Stimulated activated CD4-positive, alpha-beta T cell treated with anti-CD3 and anti-CD28 coated beads, Interleukin-1b, Interleukin-23, amount 100 ng/mL, for 1 hour (primary cell): ENCODE measurements at places on chromosomes 2 and 18.

DNA sequence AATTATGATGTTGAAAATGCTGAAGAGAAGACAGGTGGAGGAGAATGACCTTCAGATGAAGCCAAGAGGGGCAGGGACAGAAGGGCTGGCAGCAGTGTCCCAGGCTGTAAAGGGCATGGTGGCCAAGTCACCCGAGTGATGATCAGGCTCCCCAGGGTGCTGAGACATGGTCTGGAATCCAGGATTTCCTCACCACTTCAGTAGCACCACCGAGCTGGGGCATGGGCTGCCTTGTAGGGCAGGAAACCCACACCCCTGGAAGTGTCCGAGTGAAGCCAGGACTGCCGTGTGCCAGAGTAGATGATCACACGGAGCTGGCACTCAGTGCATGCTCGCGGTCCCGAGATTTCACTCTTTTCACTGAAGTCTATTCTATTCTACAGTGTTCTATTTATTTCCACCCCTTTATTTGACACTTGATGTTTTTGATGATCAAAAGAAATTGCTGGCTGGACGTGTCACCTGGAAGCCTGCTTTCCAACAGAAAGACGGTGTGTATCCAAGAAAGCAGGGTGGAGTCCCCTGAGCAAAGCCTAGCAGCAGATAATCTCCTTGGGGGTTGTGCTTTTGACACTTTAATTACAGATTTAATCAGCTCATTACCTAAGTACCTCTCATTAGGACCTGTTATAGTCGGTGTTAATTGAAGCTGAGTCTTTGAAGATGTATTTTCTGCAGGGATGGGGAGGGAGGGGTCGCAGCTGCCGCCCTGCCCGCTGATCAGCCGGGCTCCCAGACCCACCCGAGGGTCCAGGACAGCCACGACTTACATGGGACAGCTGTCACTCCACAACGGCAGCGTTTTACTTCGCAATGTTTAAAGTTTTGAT is 92.3 kb downstream of the SEPTIN10 start:
- DNase-seq: no peak

- no peak for DNase-seq
Measured at GRCh38 chr2:100786297-100786658, 33.7 kb upstream of the NPAS2 start.

DNA sequence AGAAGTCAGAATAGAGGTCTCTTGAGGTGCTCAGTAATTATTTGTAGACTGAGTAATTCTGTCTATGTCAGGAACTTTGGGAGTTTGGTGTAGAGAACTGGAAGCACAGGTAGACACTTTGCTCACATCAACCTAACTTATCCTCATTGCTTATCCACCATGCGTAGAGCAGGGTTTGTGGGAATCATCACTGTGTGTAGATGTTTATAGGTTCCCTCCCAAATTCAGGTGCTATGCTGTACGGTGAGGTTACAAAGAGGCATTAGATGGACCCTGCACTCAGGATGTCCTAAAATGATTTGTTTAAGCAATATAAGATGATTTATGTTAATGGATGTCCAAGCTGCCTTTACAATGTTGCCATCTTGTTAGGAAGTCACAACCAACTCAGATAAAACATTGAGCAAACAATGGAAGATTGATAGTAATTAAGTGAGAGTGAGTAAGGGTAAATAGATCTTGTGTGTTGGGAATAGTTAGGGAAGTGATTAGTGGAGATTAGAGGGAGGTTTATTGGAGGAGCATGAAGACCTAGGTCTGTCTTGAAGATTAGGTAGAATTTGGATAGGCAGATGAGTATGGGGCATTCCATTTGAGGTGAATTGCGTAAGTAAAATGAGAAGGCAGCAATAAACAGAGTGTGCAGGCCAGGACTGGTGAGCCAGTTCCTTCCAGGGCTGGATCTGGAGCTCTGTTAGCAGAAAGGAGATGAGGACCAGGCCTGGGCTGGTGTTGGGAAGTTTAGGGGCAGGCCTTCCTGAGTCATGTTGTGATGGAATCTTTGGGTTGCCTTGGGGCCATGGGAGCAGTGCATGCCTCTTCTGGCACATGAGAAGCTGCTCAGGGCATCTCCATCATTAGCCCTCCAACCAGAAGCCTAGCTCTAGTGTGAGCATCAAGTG is 12.1 kb downstream of the EPAS1 start:
- DNase-seq: no peak

- DNase-seq: no peak
Measured at GRCh38 chr18:3605486-3605952, 155.5 kb downstream of the TGIF1 start.

GRCh38 chr2:239475161-239476028 is 74.6 kb upstream of the HDAC4 start:
- no peak for DNase-seq

- no peak for DNase-seq
Measured at GRCh38 chr2:149331023-149331400, 625 bp downstream of the LYPD6 start.

DNA sequence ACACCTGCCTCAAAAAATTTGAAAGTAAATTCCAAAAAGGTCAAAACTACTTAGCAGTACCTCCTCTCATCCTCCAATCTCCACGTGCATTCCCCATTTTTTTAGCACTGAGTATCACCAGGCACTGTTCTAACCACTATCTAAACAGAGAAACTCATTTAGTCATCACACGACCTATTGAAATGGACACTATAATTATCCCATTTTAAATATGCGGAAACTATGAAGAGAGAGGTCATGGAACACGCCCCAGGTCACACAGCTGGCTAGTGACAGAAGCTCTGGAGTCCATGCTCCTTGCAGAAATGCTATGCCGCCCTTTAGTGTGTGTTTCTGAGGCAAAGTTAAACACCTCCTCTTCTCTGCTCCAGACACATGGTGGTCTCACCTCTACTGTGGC is 99.5 kb downstream of the CABYR start:
- DNase-seq: no peak
